ENCODE measurements at places on chromosomes 7 and 10.

- peak; percentile 46 for DNase-seq
Observed at GRCh38 chr7:158646766-158647474, 57.7 kb downstream of the NCAPG2 start.

DNA sequence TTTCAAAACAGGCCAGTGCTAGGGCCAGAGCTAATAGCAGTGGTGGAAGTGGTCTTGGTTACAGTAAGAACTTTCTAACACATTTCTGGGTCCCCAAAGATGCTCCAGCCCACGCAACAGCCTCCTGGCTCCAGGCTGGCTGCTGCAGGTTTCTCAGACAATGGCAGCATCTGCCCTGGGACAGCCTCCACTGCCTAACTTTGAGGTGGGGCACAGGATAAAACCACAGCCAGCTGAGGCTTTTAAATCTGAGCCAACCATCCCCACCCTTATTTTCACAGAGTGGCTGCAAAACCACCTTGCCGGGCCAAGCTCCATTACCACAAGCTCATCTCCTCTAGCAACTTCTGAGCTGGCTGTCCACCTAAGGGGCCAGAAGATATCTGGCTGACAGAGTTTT lies 84.8 kb downstream of the FAM53B start:
- DNase-seq: no peak

GRCh38 chr10:114879093-114879492 lies 57.5 kb downstream of the FHIP2A start:
- DNase-seq: no peak

DNA sequence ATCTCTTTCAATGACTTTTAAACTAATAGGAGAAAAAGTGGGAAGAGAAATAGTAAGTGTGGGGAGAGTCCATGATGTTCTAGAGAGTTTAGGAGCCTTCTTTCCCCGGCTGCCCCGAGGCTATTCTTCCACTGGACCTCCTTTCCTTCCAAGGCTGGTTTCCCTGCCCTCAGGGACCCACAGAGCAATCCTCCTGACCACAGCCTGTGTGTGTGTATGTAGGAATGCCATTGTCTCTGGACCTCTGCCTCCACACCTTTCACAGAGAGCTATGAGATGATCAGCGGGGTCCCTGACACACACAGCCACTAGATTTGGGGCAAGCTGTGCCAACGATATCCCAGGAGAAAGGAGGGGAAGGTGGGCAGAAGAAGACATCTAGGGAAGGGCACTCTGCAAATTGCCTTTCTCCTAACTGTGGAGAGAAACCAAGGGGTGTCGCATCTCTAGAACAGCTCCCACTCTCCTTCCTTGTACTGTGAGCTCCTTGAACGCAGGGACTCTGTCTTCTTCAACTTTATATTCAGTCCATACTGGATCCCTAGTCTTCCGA lies 13.3 kb upstream of the CHCHD3 start:
- no peak for DNase-seq

GRCh38 chr10:71693377-71693776 lies 26.2 kb downstream of the C10orf105 start:
- DNase-seq: no peak

GRCh38 chr10:4742217-4742616 lies 83.8 kb upstream of the AKR1E2 start:
- DNase-seq: no peak

- DNase-seq: peak; percentile 95
Observed at GRCh38 chr7:139680676-139681462, 96.9 kb downstream of the HIPK2 start.

GRCh38 chr7:129188892-129189660 lies 643 bp downstream of the SMO start:
- DNase-seq: peak; percentile 39

GRCh38 chr7:46513447-46513848 lies 592.4 kb upstream of the IGFBP3 start:
- no peak for DNase-seq

DNA sequence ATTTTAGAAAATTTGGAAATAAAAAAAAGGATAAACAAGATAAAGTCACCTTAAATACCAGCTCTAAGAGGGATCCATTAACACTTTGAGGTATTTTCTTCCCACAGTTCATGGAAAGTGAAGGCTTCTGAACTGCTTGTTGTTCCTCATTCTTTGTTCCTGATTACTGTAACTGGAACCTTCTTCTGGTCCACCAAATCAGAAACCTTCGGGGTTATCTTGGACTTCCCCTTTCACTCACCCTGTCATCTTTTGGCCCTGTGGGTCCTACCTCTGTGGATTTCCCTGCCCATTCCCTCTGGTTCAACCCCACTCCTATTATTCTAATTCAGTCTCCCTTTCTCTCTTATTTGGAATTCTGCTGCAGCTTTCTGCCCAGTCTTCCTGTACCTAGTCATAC lies 116.5 kb upstream of the PRPS1L1 start:
- peak; percentile 40 for DNase-seq

DNA sequence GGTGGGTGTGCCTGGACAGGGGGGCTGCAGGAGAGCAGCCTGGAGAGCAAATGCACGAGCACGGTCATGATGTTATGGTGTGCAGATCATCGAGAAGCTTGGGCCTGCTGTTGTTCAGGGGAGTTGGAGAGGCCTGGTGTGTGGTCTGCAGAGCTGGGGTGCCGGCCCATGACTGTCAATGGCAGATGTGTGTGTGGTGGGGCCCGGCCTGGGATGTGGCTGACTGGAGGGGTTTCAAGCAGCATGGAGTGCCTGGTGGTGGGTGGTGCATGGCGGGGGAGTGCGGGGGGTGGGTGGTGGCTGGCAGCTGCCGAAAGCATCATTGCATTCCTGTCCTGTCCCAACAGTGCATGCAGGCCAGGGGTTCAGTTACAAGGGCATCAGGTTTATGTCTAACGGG lies 122.6 kb downstream of the DOCK1 start:
- no peak for DNase-seq

DNA sequence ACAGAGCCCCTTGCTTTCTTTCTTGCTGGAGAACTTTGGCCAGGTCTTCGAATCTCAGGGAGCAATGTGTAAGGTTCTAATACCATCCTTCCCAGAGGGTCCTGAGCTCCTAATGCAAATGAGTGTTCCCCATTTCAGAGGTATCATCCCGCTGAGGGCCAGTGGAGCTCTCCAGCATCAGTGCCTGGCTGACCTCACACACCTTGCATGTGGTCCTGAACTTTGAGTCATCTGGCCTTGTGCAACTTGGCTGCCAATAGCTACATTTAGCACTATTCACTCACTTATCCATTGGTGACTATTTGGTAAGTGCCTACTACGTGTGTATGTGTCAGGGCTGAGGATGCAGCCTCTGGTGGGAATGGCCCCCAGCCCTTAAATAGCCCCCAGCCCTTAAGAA lies 48.4 kb upstream of the HABP2 start:
- DNase-seq: no peak

- DNase-seq: no peak
Observed at GRCh38 chr7:86282014-86282682, 361.6 kb upstream of the GRM3 start.

- DNase-seq: no peak
Observed at GRCh38 chr10:14362104-14362503, 31.4 kb upstream of the FRMD4A start.

DNA sequence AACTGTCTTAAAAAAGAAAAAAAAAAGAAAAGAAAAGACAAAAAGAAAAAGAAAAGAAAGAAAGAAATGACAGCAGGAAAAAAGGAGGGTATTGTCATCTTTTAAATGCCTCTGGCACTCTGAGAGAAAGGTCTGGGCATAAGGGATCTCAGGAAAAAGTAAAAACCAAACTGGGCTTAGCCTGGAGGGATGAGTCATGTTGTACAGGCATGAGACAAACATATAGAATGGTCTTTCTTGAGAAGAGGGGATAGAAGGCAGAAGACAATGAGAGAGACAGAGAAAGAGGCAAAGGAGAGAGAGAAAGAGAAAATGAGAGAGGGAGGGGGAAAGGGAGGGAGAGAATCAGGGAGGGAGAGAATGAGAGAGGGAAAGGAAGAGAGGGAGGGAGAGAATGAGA lies 32.3 kb upstream of the KCNMA1 start:
- DNase-seq: no peak

DNA sequence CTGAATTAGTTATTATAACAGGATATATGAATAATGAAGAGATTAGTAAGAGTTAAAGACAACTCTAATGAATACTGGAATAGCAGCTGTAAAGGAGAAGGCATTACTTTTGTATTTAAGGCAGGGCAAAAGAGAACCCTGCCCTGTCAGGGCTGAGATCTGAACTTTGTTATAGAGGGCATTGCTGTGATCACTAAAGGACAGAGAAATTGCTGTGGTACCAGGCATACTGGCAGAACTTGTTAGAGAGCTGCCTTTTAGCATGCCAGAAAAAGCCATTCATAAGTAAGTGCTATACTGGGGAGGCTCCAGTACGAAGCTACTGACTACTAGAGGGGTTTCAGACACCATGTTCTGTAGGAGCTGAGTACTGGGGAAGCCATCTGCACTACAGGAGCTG lies 481.8 kb downstream of the SEMA3D start:
- no peak for DNase-seq

DNA sequence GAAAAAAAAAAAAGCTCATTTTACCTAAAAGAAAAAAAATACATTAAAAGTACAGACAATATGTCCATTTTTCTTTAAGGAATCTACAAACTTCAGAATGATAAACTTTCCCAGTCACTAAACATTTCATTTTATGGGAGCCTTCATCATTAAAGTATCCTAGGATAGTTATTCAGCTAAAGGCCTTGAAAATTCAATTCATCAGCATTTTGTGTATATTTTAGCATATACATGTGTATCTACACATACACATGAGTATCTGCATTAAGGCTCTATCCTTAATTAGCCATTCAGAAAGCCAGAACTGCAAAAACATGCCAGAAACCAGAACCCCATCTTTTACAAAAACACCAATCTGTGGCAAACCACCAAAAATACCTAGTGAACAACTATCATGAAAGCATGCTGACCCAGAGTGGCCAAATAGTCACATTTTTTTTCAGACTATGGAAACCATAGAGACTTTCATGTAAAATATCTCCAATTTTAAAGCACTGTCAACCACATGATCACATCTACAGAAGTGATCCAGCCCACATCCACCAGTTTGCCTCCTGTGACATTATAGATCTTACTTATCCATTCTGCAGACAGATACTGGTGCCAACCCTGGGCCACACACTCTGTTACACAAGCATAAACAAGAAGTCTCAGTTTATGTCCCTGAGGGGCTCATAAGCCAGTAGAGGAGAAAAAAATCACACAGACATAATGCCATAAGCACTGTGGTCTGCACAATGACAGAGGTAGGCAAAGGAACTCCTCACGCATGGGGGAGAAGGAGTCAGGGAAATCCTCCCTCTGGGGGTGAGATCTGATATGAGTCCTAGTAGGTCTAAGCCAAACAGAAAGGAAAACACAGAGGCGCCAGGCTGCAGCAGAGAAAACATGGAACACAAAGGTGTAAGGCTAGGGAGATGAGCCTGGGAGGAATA lies 79.2 kb downstream of the SRPK2 start:
- peak; percentile 27 for DNase-seq

- DNase-seq: no peak
Observed at GRCh38 chr10:98307916-98308541, 40.0 kb upstream of the LOXL4 start.

- DNase-seq: no peak
Observed at GRCh38 chr7:69982197-69982596, 383.9 kb downstream of the AUTS2 start.

DNA sequence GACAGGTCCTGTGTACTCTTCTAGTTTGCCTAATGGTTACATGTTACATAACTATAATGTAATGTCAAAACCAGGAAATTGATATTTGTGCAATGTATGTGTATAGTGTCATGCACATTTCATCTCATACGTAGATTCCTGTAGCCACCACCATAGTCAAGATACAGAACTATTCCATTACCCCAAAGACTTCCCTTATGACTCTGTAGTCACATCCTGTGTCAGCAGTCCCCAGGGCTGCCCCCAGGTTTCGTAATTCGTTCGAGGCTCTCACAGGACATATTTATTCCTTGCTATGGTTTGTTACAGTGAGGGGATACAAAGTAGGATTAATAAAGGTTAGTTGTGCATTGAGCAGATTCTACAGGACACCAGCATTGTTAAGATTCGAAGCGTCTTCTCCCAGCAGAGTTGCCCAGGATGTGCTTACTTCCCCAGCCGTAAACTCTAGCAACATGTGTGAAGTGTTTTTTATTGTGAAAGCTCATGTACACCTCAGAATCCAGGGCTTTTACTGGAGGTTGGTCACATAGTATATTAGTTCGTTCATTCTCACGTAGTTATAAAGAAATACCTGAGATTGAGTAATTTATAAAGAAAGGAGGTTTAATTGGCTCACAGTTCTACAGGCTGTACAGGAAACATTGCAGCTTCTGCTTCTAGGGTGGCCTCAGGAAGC lies 18.6 kb downstream of the RABGEF1 start:
- DNase-seq: peak; percentile 74

DNA sequence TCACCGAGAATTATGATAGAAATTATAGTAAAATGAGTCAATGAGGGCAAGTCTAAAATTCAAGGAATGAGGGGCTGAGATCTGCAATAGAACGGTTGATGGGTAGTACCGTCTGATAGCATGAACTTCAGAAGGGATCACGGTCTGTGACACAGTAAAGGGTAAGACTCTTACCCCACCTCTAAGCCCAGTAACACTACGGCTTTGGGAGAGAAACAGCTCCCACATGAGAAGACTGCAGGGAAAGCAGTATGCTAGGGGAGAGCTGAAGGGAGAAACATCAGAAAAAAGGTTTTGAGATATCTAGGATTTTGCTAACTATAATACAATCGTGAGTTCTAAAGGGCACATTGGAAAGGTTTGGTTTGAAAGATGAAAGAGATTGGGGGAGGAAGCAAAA lies 12.8 kb upstream of the AKAP9 start:
- no peak for DNase-seq

DNA sequence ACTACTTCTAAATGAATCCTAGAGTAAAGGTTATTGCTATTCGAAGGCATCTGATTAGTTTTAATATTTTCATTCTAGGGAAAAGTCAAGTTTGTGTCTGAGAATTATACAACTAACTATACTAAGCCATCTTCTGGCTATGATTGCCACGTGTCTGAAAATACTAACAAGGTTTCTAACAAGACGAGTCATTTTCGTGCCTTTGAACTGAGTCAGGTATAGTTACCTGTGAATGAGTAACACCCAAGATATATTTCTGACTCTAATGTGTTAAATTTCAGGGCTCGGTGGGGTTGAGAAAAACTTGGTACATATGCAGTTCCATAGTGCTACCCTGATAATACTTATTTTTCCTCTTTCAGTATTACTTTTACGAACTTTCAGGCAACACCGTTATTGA lies 35.5 kb downstream of the TASOR2 start:
- no peak for DNase-seq

Measured in hematopoietic multipotent progenitor cell treated with erythropoietin and hydrocortisone succinate and interleukin-3 and kit ligand, for 4 days (in vitro differentiated cells).